Activated CD4-positive, alpha-beta T cell treated with anti-CD3 and anti-CD28 coated beads, Interleukin-2, amount 50 U/mL, for 16 hours (primary cell): ENCODE measurements at places on chromosomes 4 and X.

GRCh38 chr4:114296126-114296525, 302.5 kb upstream of the UGT8 start:
- DNase-seq, result no peak

DNA sequence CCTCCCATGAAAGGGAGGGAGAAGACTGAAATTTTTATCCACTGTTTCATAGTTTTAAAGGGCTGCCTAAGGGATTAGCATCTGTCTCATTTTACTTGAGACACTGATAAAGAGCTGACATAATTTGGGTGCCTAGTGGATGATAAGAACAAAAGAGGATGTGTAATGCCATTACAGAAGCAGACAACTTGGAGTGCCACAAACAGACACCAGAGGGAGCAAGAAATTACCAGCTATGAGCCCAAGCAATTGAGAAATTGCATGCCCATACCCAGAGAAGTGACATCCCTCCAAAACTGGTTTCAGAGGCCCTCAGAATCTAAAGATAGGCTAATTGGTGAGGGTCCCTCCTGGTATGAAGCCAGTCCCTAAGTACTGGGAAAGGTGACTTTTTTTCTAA, 38.5 kb upstream of the POU3F4 start:
- peak; percentile 18 for DNase-seq

DNA sequence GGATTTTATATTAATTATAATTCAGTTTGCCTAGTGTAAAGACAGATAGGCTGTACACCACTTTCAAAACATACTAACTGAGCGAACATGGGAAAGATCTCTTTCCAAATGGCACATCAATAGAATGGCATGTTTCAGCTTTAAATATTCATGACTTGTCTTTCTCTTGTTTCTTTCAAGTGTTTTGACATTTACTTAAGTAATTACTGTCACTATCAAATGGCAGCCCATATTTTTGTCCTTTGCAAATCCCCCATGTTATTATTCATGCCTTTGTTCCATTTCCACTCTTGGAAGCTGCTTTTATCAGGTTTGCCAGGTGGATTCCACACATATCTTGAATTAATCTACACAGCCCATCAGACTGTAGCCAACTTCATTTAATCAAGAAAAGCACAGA, 89.2 kb upstream of the GLRA2 start:
- no peak for DNase-seq

DNA sequence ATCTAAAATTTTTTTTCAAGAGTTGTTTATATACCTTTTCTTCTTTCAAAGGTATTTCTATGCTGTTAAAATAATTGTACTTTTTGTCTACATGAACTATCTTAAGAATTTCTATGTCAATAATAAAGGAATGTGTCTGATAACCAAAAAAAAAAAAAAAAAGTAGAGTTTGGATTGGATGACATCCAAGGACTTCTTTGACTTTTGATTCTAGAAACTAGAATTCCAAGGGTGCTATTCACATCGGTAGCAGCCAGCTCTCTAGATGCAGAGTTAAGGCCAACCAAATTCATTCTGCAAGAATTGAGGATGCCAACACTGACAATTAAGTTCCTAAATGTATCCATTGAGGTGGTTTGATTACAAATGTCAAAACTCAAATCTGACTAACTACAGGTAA, 42.0 kb upstream of the PRKG2 start:
- no peak for DNase-seq

DNA sequence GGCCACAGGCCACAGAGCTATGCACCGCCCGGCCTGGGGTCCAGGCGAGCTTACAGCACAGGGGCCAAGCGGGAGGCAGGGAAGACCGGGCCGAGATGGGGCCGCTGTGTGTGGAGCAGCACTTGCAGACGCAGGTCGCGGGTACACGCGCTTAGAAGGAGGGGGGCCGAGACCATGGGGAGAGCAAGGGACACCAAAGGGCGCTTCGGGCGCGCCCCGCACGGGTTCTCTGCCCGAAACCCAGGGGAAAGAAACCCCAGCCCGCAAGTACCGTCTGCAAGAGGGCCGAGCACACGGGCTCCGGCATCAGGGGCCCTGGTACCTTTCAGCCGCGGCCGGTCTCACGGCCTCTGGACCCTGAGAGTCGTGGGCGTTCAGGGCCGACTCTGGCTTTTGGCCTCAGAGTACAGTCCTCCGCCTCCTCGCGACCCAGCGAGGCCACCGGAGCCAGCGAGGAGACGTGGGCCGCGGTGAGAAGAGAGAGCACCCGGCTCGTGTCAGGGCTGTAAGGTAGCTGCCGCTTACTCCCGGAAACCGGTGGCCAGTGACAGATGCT, 342 bp downstream of the EOLA2 start:
- no peak for DNase-seq

DNA sequence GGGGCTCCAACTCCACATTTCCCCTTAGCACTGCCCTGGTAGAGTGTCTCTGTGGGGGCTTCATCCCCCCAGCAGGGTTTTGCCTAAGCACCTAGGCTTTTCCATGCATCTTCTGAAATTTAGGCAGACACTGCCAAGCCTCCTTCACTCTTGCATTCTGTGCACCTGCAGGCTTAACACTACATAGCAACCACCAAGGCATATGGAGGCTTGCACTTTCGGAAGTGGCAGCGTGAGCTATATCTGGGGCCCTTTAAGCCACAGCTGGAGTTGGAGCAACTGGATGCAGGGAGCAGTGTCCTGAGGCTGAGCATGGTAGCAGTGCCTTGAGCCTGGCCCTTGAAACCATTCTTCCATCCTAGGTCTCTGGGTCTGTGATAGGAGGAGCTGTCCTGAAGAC, 214.8 kb upstream of the RPL34 start:
- no peak for DNase-seq

- peak; percentile 84 for DNase-seq
Measured at GRCh38 chr4:72112514-72113156, 80.8 kb downstream of the NPFFR2 start.

DNA sequence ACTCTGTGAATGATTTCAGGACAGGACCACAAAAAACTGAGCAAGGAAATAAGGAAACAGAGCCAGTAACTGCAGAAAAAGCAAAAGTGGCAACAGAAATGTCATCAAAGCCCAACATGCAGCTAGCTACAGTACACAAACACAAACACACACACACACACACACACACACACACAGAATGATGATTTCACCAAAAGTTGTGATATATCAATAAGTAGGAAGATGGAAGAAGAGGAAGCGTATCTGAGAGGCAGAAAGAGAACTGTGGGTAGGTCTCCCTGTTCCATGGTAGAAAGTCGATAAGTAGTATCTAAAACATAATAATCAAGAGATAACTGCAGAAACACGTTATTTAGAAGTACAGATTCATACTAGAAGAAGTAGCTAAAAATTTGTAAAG, 148.3 kb downstream of the MGST2 start:
- DNase-seq, result no peak

- no peak for DNase-seq
Measured at GRCh38 chr4:82225030-82225429, 148.8 kb downstream of the HNRNPD start.

DNA sequence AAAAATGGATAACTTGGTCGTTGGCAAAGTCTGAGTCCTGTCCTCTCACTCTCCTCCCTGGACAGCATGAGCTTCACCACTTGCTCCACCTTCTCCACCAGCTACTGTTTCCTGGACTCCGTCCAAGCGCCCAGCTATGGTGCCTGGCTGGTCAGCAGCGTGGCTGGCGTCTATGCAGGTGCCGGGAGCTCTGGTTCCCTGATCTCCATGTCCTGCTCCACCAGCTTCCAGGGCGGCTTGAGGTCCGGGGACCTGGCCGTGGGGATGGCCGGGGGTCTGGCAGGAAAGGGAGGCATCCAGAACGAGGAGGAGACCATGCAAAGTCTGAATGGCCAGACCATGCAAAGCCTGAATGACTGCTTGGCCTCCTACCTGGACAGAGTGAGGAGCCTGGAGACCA, 100.8 kb downstream of the NCAPG start:
- DNase-seq, result no peak

DNA sequence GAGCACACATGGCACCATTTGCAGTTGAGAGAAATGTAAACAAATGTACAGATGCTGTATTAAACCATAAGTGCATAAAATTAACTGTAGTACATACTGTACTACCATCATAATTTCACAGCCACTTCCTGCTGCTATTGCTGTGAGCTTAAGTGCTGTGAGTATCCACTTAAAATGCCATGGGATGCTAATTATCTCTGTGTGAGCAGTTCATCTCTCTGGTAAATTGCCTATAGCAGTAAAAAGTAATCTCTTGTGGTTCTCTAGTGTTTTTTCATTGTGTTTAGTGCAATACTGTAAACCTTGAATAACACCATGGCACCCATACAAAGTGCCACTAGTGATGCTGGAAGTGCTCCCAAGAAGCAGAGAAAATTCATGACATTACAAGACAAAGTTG, 9.9 kb upstream of the SCOC start:
- no peak for DNase-seq

DNA sequence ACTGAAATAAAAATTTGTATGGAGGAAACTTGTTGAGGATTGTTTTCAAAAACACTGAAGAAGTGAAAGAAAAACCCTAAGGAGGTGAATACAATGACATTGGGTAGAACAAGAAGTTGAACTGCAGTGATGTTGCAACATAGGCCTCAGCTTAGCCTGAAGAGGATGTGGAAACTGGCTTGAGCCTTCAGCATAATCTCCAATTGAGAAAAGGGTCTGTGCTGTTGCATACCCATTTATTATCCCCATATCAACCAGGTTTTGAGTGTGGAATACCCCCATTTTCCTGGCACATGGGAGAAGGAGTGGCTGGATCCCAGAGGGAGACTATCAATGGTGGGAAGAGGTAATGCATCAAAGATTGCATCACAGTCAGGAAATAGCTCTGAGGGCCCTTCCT, 695.0 kb upstream of the HS3ST1 start:
- no peak for DNase-seq
